HL-60 (cell line): ENCODE measurements at places on chromosomes 16 and 17.

- DNase-seq, result peak; percentile 20
These were observed 118.4 kb upstream of the CDC42EP4 start for GRCh38 chr17:73430165-73430680.

- no peak for DNase-seq
These were observed 54.0 kb downstream of the CFDP1 start for GRCh38 chr16:75379339-75379738.

- peak; percentile 6 for DNase-seq
These were observed 13.9 kb downstream of the MAP2K6 start for GRCh38 chr17:69428252-69428980.

- no peak for DNase-seq
These were observed 6.9 kb downstream of the TXNDC11 start for GRCh38 chr16:11735787-11736186.

GRCh38 chr17:13027246-13027645 is 9.4 kb upstream of the ELAC2 start:
- no peak for DNase-seq

DNA sequence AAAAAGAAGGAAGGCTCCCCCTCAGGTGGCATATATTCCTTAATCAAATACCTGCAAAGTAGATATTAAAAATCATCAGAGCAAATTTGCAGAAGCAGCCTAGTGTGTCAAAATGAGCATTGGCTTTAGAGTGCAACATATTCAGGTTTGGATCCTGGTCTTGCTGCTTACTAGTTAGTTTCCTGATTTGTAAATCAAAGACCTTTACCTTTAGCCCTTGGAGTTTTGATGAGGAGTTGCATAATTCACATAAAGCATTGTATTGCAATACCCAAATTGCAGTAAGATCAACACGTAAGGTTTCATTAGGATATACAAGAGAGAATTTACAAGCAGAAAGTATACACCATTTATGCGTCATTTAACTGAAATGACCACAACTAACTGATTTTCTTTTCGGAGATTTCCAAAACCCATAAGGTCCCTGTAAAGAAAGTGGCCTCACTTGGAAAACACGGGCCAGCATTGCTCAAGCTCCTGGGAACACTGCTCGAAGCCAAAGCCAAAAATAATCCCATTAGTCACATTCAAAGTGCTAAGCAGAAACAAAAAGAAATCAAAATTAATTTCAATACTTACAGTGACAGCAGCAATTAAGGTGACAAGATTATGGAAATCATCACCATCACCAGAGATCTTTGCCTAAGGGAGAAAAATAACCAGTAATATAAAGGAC is 415.9 kb upstream of the ERCC4 start:
- DNase-seq, result no peak

- DNase-seq, result peak; percentile 13
These were observed 133.3 kb upstream of the CIBAR2 start for GRCh38 chr16:85245307-85246172.

GRCh38 chr17:58525239-58525638 is 10.8 kb upstream of the MTMR4 start:
- no peak for DNase-seq

DNA sequence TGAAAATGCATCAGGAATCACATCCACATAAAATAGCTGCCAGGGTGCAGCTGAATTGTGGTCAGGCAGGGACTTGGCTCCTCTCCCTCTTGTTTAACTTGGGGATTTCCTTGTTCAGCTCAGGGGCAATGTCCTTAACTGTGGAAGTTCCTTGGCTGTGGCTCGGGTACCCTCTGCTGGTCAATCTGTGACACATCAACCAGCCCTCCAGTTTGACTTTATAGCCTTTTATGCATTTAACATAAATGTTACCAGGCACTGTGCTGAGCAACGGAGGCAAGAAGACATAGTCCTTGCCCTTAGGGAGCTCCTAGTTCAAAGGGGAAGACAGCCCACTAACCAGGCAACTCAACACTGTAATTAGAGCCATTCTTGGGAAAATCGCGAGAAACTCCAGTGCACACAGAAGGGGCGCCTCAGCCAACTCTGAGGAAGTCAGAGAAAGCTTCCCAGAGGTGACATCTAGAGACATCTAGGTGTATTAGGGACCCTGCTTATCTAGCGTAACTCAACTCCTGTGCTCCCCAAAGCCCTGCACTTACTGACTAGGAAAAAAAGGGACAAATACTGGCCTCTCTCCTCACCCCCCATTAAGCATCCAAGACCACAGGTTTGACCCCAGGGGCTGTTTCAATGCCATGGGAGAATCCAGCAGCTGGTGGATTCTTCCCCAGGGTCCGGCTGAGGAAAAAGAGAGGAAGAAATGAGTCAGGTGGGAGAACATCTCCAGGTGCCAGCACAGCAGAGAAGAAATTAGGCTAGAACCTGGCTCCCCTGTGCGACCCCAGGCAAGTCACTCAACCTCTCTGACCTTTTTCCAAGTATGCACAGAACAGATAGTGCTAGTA is 17.3 kb upstream of the EEF2K start:
- no peak for DNase-seq

DNA sequence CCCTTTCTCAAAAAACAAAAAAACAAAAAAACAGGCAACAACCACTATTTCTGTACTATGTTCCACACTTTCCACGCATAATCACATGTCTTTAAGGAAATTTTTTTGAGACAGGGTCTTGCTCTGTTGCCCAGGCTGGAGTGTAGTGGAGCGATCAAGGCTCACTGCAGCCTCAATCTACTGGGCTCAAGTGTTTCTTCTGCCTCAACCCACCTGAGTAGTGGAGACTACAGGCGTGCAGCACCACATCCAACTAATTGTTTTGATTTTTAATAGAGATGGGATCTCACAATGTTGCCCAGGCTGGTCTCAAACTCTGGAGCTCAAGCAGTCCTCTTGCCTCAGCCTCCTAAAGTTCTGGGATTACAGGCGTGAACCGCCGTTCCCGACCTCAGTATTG is 52.6 kb upstream of the BPTF start:
- no peak for DNase-seq

GRCh38 chr17:65634533-65634932 is 73.1 kb upstream of the AXIN2 start:
- DNase-seq, result no peak

DNA sequence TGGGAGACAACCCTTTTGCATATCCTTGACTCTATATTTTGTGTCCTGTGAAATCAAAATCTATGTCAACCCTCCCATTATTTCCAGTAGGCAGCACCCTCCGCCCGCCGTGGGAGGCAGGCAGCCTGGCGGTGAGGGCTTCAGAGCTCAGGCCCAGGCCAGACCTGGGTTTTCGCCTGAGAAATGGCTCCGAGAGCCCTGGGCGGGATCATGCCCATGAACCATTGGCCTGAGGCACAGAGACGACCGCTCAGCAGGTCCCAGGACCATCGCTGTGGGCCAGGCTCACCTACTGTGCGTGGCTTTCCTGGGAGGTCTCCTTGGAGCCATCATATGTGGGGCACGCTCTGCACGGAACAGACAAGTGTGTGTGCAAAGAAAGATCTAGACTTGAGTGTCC is 6.3 kb upstream of the SLC38A8 start:
- no peak for DNase-seq

GRCh38 chr17:43608313-43608712 is 53.4 kb downstream of the MEOX1 start:
- no peak for DNase-seq

- DNase-seq, result no peak
These were observed 57.7 kb downstream of the SRL start for GRCh38 chr16:4184038-4184702.

DNA sequence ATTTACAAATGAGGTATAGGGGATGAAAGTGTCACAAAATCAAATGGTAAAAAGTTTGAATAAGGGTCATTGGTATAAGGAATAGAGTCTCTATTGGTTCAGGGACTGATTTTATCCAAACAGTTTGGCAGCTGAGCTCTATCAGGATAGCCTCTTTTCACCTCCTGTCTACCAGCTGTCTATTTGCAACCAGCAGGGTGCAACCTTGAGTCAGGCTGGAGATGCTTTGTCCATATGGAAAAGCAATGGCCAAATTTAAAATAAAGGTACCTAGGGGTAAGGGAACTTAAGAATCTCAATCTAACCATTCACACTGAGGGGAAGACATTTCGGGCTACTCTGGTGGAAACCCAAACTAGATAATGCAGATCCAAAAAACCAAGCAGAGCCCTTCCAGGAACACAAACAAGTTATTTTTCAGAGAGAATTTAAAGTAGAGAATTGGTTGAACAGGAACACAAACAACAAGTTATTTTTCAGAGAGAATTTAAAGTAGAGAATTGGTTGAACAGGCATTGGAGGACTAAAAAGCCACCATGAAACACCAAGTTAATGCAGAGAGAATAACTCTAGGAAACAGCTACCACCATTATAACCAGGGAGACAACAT is 12.6 kb upstream of the CA10 start:
- DNase-seq, result peak; percentile 17

- DNase-seq, result no peak
These were observed 16.2 kb downstream of the CLUH start for GRCh38 chr17:2695243-2695960.

GRCh38 chr16:83200005-83200779 is 573.4 kb downstream of the CDH13 start:
- no peak for DNase-seq

DNA sequence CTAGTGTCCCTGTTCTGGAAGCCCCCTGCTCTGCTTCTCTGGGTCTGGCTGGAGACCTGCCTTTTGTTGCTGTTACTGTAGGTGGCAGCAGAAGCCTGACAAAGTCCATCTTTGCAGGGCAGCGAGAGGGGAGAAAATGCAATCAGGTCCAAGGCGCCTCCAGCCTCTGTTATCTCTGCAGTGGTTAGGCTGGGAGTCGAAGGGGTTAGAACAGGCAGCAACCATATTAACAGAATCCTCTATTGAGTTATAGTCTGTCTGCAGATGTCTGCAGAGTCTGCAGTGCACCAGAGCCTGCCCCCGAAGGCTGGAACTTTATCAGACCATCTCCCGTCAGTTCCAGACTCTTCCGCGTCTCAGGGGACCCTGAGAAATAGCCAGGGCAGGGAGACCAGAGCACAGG is 404.9 kb upstream of the EEF2KMT start:
- no peak for DNase-seq

GRCh38 chr17:67517325-67517724 is 140.2 kb downstream of the PITPNC1 start:
- no peak for DNase-seq

GRCh38 chr17:50469671-50470305 is 1.1 kb upstream of the CHAD start:
- DNase-seq, result no peak

DNA sequence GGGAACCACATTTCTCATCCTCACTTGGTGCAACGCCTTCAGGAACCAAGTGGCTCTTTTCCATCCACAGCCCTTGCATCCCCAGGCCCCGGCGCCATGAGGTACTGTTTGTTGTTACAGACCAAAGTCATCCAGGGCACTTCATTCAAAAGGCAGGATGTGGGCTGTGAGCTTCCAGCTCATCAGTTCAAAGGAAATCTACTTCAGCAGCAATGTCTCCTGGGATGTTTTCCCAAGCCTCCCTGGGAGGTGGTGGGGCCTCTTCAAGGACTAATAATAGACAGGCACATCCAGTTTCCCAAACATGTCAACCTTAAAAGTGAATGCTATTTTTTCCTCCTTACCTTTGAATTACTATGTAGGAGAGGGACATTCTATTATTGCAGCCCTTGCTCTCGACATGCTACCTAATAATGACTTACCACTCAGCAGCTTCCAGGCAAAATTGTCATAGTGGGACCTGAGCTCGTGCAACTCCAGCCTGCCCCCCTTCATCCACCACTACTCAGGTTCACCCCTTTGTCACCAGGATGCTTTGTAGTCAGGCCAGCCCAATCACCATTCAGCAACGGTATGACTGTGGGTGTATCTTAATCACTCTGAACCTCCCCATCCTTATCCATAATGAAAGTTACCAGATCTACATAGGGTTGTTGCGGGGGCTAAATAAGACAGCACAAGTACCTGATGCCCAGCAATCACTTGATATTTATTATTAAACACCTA is 1.7 kb upstream of the PRKCB start:
- DNase-seq, result no peak

GRCh38 chr17:31586946-31587345 is 195.5 kb downstream of the RAB11FIP4 start:
- DNase-seq, result no peak

DNA sequence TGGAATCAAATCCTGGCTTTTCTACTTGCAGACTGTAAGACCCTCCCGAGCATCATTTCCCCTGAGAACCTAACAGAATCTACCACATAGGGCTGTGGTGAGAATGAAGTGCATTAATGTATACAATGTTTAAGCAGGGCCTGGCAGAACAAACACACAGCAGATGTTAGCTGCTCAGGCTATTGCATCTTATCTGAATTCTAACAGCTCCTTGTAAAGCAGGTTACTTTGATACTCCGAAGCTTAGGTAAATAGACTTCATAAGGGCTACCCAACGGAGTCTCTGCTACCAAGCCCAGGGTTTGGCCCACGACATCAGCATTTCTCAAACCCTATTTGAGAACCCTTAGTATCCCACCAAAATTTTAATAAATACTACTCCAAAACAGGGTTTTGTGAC is 24.4 kb upstream of the NOS2 start:
- no peak for DNase-seq

DNA sequence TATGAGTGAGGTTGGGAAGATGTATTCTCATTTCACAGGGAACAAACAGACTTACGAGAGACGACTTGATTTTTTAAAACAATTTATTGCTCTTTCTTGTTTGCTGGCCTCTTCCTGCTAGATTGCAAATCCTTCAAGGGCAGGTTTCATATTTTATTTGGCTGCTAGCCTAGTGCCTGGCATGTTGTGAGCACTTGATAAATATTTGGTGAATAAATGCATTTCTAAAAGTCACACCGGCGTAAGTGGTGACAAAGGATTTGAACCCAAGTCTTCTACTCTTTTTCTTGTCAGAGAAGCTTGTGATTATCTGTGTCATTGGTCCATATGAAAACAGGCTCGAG is 1.4 kb downstream of the WWP2 start:
- no peak for DNase-seq

DNA sequence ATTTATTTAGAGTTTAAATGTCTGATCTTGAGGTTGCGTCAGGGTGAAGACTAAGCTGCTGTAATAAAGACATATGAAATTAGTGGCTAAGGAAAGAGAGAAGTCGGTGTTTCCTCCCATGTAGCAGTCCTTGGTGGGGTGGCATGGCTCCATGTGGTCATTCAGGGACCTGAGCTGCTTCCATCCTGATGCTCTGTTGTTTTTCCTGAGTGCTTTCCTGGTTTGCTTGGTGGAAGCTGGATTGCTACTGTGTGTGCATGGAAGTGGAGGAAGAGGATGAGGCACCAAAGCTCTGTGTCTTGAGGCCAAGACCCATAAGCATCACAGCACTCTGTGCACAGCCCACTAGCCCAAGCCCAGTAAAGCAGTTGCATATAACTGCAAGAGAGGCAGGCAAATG is 241.8 kb upstream of the CACNG5 start:
- no peak for DNase-seq

DNA sequence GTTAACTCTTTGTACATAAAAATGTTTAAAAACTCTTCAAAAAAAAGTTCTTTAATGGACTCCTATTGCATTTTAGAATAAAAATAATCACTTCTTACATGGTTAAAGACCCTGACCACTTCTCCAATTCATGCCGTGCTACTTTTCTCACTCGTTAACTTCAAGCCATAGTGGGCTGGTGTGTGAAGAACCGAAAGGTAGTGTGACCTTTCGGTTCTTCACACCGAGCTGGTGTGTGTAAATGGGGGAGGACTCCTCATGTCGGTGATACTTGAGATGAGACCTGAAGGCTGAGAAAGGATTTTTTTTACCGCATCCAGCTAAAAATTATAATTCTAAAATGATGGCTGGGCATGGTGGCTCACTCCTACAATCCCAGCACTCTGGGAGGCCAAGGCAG is 22.1 kb downstream of the RFFL start:
- DNase-seq, result no peak
